ENCODE measurements at places on chromosomes 7 and 10.

GRCh38 chr7:628402-628763 is 98.1 kb upstream of the DNAAF5 start:
- DNase-seq = no peak

GRCh38 chr7:90833443-90833842 is 237.3 kb downstream of the CDK14 start:
- no peak for DNase-seq

GRCh38 chr7:15308821-15309220 is 253.0 kb downstream of the AGMO start:
- DNase-seq = no peak

- peak; percentile 40 for DNase-seq
Measured at GRCh38 chr10:84946904-84947303, 618.5 kb downstream of the CCSER2 start.

GRCh38 chr10:88256886-88257285 is 326.2 kb downstream of the RNLS start:
- no peak for DNase-seq
